ENCODE measurements at places on chromosomes 5 and 9.

GRCh38 chr5:54217826-54218503 lies 92.4 kb downstream of the ARL15 start:
- H3K4me3 ChIP-seq, result no peak overlapping the region
- H3K4me1 ChIP-seq, result no peaks in the 10 kb centered on the region
- no peaks in the 10 kb centered on the region for H3K27me3 ChIP-seq

DNA sequence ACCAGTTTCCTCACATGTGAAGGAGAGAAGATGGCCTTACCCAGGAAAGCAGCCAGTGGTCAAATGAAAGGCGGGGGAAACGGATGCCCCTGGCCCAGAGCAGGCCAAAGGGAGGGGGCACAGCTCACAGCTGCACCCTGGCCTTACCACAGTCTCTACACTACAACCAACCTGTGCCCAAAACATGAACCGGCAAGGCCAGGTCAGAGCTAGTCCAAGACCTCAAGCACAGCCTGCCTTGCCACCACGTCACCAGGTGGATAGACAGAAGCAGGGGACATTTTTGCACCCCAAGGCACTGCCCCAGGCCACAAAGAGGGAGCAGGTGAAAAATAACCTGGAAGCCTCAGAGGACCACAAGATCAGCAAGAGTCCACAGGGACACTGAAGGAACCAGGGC lies 4.5 kb downstream of the GRIN1 start:
- H3K27ac ChIP-seq, result no peak overlapping the region
- H3K27me3 ChIP-seq, result peaks cover 34% of the 10 kb centered on the region
- no peak for DNase-seq

DNA sequence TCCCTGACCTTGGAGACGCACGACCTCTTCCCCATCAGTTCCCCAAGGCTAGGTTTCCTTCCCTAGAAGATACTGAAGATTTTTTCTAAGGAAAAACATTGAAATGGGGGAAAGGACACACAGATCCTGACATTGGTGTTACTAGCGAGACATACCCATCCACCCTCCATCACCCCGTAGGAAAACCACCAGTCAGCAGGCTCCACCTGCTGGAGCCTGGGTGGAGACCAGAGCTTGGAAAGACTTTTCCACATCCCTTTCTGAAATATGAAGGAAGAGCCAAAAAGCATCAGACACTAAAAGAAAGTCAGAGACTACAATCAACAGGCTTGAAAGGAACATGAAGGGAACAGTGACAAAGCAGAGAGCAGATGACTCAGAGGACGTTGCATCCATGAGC lies 638.0 kb downstream of the IRX1 start:
- no peak overlapping the region for H3K4me3 ChIP-seq
- no peak for DNase-seq
- no peaks in the 10 kb centered on the region for H3K27me3 ChIP-seq

GRCh38 chr5:102211165-102211564 lies 84.9 kb downstream of the SLCO4C1 start:
- H3K4me1 ChIP-seq, result no peaks in the 10 kb centered on the region
- no peaks in the 10 kb centered on the region for H3K27me3 ChIP-seq
- H3K27ac ChIP-seq, result no peak overlapping the region
- no peak overlapping the region for H3K4me3 ChIP-seq
- no peak for DNase-seq

DNA sequence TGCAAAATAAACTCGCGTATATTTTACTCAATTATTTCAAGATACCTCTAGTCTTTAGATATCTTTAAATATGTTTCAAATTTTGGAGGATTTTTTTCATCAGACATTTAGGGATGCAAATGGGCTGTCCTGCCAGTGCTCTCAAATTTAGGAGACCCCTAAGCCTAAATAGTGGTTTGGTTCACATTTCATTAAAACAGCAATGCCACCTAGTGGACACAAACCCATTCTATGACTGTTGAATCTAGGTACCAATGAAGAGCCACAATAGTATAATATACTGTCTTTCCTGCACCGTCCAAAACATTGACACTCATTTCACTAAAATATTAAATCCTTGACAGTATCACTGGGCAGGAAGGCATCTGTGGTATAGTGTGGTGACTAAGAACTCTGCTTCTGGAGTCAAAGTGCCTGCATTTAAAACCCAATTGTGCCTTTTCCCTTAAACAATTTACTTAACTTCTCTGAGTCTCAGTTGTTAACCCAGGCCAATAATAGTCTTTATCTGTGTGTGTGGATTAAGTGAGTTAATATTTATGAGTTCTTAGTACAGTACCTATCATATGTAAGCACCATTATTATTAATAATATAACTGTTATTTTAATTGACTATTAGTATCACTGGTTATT lies 148.0 kb downstream of the RORB start:
- no peak overlapping the region for H3K27ac ChIP-seq
- no peak for DNase-seq
- H3K27me3 ChIP-seq, result no peaks in the 10 kb centered on the region
- H3K4me1 ChIP-seq, result no peaks in the 10 kb centered on the region
- H3K4me3 ChIP-seq, result no peak overlapping the region

DNA sequence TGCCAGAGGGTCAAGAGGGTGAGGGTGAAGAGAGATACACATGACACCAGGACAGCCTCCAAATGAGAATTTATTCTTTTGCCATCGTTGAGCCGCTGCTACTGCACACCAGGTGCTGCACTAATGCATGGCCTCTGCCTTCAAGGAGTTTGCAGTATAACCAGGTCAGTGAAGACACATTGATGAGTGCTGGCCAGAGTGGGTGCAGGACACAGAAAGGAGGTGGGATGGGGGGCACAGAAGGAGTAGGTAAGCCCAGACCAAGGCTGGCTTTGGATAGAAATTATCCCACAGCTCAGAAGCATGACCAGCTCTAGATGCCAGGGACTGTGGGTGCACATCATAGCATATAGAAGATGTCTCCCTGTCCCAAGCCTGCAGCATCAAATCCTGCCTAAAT lies 38.0 kb downstream of the FOXI1 start:
- no peak overlapping the region for H3K27ac ChIP-seq
- no peaks in the 10 kb centered on the region for H3K27me3 ChIP-seq
- no peaks in the 10 kb centered on the region for H3K4me1 ChIP-seq
- H3K36me3 ChIP-seq, result no peaks in the 10 kb centered on the region
- H3K4me3 ChIP-seq, result no peak overlapping the region
- DNase-seq, result no peak

DNA sequence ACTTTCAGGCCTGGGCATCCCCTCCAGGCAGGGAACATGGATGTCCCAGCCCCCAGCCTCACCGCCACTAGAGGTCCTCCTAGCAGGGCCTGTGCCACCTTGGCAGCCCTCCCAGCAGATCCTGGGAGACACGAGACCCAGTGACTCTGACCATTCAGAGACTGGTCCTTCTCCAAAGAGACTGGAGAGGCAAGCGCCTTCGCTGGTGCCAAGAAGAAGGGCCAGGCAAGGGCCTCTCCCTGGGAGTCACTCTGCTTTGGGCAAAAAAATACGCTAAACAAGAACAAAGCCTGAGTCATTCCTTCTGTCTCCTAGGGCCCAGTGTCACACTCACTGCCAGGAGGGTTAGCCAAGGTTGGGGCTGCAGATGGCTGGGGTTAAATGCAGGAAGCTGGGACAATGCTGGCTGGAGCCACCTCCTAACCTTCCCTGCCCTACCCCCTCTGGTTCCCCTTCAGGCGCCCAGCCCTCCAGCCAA lies 35.3 kb upstream of the SMIM23 start:
- no peak overlapping the region for H3K27ac ChIP-seq
- H3K27me3 ChIP-seq, result no peaks in the 10 kb centered on the region
- H3K36me3 ChIP-seq, result no peaks in the 10 kb centered on the region
- no peak for DNase-seq
